ENCODE measurements at places on chromosomes 4 and X.
A peak's percentile ranks its signal among the peaks of the same experiment; 100 is the strongest.

GRCh38 chr4:7341491-7342222 is 93.1 kb downstream of the PSAPL1 start:
- no peak for DNase-seq

DNA sequence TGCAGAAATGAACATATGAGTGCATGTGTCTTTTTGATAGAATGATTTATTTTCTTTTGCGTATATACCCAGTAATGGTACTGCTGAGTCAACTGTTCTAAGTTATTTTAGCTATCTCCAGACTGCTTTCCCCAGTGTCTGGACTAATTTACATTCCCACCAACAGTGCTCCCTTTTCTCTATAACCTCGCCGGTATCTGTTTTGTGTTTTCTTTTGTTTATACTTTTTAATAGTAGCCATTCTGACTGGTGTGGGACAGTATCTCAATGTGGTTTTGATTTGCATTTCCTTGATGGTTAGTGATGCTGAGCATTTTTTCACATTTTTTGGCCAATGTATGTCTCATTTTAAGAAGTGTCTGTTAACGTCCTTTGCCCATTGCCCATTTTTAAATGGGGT is 218.6 kb upstream of the KCNIP4 start:
- no peak for DNase-seq

DNA sequence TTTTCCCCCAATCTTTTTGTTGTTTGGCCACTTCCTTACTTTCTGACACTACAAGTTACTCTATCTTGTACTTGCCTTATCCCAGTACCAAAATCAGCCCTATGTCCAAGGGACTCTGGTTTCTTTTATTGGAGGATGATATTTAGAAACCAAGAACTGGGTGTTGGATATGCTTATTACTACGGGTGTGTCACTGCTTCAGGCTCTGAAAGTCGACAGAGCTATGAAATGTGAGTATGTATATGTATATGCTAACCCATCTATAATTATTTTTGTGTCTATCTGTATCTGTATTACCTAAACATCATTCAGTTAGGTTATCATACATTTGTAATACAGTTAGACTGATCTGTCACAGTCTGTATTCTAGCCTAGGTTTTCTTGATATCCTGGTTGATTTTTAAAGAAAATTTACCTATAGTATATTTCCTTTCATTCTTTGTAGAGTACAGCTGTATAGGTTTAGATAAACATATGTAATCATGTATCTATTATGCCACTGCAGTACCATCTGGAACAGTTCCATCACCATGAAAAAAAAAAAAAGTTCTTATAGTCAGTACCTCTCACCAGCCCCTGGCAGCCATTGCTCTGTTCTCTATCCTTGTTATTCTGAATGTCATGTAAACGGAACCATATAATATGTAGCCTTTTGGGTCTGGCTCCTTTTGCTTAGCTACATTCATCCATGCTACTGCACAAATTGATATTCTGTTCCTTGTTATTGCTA is 18.1 kb downstream of the SEC24B start:
- no peak for DNase-seq

DNA sequence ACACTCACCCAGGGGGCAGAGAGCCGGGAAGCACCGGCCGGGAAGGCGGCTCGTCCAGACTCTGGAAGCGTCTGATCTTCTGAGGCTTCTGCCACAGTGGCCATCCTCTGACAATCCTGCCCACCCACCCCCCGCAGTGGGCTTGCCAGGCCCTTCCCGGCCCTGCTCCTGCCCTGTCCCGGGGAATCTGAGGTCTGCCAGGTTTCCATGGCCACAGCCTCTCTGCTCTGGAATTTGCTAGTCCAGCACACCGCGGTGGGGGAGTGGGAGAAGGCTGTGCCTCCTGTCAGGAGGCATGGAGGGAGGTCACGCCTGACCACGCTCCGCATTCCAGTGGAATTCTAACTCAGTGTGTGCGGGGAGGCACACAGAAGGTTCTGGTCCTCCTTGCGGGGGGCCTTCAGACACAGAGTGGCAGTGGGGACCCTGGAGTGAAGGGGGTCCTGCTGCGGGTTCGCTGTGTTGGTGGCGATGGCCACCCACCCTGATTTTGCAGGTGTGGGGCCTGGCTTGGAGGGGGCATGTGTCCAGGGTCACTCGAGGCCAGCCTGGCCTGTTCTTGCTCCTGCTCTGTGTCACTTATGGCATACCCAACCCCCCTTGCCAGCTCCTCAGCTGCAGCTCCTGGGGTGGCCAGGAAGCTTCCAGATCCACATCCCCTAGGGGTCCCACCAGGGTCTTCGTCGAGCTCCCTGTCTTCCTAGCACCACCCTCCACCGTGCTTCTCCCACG is 55.6 kb upstream of the ADRA2C start:
- DNase-seq: no peak

- no peak for DNase-seq
Observed at GRCh38 chr4:98861100-98861884, 67.6 kb downstream of the EIF4E start.

DNA sequence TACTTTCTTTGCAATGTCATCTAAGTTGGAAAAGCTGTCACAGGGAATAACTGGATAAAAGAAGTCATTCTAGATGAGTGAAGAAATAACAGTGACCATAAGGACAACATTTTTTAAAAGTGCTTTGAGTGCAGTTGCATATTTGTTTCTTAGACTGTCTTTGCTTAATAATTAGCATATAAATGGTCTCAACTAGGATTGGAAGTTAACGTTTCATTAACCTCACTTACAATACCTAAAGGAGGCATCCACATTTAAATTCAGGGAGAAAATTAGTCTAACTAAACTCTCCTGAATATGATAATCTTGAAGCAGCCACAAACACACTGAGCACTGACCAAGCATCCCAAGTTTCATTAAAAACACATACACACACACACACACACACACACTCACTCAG is 780.7 kb downstream of the PCDH18 start:
- DNase-seq: no peak

DNA sequence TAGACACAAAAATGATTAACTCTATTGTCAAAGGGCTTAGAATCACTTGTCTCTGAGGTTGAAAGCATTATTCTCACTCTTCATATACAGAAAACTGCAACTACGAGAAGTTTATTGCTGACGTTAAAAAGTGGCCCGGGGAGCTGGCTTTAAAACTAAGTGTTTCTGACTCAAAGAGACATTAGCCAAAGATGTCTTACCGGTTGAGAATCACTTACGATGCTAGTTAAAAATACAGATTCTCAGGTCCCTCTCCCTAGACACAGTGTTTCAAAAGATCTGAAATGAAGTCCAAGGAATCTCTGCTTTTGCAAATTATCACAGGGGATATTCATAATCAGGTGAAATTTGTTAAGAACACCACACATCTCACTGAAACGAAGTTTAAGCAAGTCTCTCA is 1.2 kb downstream of the GNPDA2 start:
- DNase-seq: no peak

DNA sequence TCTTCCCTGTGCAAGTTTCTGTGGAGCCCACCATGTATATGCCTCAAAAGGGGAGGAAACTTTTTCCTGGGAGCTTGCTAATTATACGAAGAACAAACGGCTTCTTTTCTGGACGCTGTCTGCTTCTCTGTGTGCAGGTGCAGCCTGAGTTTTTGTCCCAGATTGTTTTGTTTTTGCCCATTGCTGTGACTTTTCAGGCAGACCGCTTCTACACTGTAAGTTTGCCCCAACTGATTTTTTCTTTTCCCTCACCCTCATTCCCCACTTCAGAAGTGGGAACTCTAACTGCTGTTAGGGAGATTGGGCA is 51.9 kb downstream of the HMGB2 start:
- DNase-seq: no peak

DNA sequence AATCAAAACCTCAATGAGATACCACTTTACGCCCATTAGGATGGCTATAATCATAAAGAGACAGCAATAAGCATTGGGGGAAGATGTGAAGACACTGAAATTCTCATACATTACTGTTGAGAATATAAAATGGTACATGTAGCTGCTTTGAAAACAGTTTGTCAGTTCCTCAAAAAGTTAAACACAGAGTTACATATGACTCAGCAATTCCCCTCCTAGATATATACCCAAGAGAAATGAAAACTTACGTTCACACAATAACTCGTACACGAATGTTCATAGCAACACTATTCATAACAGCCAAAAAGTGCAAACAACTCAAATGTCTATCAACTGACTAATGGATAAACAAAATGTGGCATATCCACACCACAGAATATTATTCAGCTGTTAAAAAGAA is 36.6 kb downstream of the PHF8 start:
- DNase-seq: no peak

- DNase-seq: no peak
Observed at GRCh38 chr4:100108869-100109268, 81.4 kb downstream of the DDIT4L start.

GRCh38 chrX:54695816-54696487 is 102.1 kb downstream of the ITIH6 start:
- DNase-seq: no peak

DNA sequence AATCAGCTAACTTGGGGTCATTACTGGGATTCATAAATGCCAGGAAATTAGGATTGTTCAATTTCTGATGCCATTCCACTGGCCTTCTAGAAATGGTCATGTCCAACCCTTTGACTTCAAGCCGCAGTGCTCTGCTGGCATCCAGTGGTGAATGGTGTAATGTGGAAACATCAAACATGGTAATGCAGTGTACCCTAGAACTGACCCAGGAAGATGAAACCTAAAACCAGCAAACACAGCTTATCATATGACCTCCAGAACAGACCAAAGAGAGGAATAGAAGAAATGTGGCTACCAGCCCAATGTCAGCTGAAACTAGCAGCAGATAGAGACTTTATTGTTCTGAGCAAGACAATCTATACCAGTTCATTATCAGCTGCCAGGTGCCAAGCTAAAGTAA is 13.8 kb downstream of the CXCL13 start:
- no peak for DNase-seq

GRCh38 chrX:132999209-132999608 is 40.8 kb upstream of the HS6ST2 start:
- peak; percentile 10 for DNase-seq

GRCh38 chr4:150436598-150437370 is 145.2 kb upstream of the MAB21L2 start:
- DNase-seq: no peak

DNA sequence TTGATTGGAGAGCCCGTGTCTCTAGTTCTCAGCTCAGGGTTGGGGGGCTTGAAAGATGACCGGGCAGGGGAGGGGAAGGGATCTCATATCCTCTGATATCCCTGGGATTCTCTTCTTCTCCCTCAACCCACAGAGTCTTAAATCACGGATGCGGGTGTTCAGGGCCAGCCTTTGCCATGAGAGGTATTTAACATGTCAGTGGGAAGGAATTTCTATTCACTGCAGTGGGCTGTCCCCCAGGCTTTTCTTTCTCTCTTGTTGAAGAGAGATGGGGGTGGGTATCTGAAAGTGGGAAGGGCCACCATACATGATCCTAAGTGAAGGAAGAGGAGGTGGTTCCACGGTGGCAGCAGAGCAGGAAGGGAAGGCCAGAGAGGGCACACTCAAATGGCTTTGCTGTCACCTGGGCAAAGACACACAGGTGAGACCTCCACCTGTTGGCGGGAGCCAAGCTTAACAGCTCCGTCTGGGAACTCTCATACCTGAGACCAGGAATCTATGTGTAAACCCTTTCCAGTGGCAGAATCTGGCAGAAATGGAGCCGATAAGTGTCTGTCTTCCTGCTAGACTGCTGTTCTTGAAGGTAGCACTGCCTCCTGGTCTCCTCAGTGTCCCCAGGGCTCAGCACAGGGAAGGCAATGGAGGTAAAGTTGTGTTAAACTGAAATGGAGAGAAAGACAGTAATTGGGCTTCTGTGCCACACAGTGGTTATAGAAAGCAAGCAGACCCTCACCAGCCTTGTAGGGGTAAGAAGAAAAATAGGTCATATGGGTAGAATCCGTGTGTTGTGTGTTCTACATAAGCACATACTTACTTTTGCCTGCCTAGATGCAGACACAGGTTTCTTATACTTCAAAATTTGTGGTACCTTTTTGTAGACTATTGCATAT is 49.4 kb downstream of the RHOH start:
- DNase-seq: no peak

DNA sequence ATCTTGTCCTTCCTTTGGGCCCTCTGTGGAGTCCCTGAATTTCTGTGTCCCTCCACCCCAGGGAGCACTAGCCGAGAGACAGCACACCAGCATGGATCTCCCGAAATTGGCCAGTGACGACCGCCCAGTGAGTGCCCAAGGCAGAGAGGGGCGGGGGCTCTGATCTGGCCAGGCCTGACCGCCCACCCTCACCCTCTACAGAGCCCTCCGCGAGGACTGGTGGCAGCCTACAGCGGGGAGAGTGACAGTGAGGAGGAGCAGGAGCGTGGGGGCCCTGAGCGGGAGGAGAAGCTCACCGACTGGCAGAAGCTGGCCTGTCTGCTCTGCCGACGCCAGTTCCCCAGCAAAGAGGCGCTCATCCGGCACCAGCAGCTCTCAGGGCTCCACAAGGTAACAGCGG is 8.4 kb upstream of the UBA1 start:
- DNase-seq: no peak

DNA sequence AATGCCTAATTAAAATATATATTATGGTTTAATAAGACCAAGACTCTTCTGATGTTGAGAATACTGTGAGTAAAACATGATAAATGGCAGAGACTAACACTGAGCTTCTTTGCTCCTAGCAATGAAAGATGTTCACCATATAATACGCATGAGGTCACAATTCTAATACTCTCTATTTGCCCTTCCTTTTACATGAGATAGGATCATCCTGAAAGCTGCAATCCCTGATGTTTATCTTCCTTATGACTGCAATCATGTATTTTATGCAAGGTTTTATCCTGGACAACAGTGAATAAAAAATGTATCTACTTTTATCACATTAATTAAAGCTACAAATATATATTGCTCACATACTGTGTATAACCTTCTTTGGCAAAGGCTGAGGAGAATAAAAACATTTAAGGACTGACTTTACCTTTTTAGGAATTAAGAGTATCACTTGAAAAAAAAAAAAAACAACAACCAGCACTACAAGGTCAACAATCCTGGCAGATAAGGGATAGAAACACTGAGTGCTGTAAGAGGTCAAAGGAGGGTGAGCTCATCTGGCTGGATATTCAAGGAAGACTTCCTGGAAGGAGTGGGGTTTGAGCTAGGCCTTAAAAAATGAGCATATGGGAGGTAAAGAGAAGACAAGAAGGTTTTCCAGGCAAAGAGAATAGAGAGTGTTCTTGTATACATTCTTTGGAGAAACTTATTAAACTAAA is 99.9 kb downstream of the AREG start:
- no peak for DNase-seq

- no peak for DNase-seq
Observed at GRCh38 chr4:42594888-42595287, 62.0 kb downstream of the ATP8A1 start.

GRCh38 chrX:71056867-71057266 is 11.3 kb downstream of the SNX12 start:
- DNase-seq: no peak

DNA sequence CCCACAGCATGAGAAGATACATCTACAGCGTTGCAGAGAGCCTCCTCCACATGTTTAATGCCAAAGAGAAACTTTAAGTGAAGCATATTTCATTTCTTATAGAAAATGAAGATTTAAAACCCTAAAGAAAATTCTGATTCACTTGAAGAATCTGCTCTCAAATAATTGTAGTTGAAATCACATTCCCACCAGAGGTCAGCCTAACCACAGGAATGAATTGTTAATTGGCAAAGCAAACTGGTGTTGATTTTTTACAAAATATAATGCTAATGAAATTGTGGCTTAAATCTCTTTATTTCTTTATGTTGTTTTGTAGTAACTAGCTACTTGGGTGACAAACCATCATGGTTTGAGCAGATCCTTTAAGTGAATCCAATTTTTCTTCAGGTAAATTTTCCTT is 31.1 kb upstream of the WDR17 start:
- DNase-seq: peak; percentile 33

Measured in NCI-H345 (cell line).